ENCODE measurements at places on chromosomes 11 and 22.

- no peak for DNase-seq
Measured at GRCh38 chr11:70915158-70915985, 337.0 kb downstream of the SHANK2 start.

DNA sequence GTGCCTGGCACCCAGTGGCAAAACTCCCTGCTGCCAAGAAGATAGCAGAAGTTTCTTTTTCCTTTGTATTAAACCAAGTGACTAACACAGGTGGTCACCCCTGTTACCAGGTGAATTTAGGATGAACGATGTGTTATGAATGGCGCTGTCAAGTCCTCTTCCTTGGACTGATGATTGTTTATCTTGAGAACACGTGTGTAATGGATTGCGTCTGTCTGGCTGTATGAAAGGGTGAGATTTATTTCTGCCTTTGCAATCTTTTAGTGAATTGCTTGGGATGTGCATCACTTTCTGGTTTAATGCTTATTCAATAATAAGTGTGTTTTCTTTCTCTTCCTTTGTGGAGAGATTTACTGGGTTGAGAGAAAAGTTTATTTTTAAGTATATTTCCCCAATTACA, 36.5 kb downstream of the SDHD start:
- no peak for DNase-seq

DNA sequence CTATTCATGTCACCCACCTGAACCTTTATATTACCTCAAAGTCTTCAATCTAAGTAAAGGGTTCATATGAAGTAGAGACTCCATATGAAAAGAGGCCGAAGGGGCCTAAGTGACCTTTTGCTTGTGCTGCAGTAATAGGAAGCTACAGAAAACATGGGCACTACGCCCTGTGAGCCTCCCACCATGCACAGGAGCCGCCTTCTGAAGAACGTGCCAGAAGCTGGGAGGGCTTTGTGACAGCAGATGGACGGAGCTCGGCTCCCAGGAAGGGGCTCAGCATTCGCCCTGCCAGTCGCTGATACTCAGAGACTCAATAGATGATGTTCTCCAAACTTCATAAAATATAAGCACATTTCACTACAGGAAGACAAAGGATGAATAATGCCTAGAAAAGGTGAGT, 21.2 kb downstream of the DEAF1 start:
- no peak for DNase-seq

DNA sequence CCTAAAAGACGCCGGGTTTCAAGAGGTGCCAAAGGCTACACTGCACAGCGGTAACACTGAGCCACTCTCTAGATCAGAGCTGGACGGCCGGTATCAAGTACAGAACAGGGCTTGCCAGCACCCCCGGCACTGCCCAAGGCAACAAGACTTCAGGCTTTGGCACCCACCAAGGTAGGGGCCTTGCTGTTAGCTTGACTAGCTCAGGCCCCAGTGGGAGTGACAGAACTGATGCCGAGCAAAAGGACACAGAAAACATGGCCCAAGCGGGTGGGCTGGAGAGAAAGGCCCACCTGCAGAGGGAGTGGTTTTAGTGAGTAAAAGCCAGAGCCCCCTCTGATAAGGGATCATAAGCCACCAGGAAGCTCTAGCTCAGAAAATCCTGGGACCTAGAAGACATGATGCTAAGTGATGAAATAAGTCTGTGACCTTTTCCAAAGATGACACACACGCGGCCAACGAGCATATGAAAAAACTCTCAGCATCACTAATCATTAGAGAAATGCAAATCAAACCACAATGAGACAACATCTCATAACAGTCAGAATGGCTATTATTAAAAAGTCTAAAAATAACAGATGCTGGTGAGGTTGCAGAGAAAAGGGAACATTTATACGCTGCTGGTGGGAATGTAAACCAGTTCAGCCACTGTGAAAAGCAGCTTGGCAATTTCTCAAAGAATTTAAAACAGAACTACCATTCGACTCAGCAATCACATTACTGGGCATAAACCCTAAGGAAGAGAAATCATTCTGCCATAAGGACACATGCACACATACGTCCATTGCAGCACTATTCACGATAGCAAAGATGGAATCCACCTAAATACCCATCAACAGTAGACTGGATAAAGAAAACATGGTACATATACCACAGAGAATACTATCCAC, 12.9 kb downstream of the EHD1 start:
- DNase-seq = no peak

DNA sequence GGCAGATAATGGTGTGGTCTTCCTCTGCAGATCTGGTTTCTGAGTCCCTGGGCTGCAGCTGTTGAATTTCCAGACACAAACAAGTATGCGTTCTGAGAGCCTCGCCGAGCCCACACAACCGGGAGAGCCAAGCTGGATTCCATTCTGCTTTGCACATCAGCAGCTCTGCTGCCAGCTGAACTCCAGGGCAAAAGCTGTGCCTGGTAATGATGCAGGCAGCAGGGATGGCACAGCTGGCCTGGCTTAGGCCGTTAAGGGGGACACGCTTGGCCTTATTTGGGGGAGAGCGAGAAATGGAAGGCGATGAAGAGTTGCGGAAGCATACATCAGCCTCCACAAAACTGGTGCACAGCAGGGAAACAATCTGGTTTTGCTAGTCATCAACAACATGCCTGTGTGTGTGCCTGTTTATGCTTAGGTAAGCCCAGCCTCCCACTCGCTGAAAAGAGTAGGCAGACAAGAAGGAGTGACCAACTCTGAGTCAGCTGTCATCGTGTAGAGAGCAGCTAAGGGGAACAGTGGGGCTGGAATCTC, 25.1 kb downstream of the ADAMTS8 start:
- no peak for DNase-seq

DNA sequence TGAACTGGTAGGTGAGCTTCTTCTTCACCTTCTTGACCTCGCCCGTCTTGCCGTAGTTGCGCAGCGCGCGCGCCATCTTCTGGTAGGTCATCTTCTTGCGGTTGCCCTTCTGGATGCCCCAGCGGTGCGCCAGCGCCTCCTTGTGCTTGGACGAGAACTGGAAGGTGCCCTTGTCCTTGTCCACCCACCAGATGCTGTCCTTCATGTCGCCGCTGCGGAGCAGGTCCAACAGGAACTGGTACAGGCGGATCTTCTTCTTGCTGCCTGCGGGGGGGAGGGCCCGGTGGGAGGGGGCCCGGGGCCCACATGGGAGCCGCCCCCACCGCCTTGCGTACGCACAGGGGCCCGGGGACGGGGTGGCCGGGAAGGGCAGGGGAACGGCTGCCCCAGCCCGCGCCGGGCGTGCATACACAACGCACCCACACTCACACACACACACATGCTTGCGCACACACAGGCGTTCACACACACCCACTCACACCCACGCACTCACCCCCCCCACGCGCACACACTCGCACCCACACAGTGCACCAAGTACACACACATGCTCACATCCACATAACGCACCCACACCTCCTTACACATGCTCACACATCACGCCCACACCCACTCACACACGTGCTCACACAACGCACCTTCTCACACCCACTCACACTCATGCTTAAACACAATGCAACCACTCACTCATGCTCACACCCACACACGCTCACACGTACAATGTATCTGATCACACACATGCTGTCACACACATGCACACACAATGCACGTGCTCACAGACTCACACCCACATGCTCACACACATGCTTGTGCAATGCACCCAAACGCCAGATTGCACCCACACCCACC, 3.0 kb upstream of the MYBPC3 start:
- DNase-seq = peak; percentile 55

GRCh38 chr11:6646918-6647679, 8.5 kb downstream of the DCHS1 start:
- no peak for DNase-seq

- DNase-seq = no peak
Measured at GRCh38 chr22:35064664-35065063, 1.3 kb upstream of the ISX start.

- no peak for DNase-seq
Measured at GRCh38 chr11:36726420-36726819, 128.4 kb upstream of the RAG2 start.

GRCh38 chr11:43130616-43131015, 181.2 kb upstream of the API5 start:
- DNase-seq = no peak

All from NCI-H1436 treated with DMSO at 0.1 percent for 48 hours (cell line).